ENCODE measurements at places on chromosomes 12 and 14. TPM values are rescaled to one million over a fixed set of nuclear protein-coding genes. Genes with fewer than 3 reads are reported as not detected.

The CLEC1A gene
- not detected for total RNA-seq

The TUBA1A gene
- 7,184 TPM for total RNA-seq

The STAC3 gene
- total RNA-seq: 12.1 TPM

The GPD1 gene
- 0.81 TPM for total RNA-seq

The CABP1 gene
- total RNA-seq: 0.83 TPM

The PLA2G1B gene
- not detected for total RNA-seq

The TMBIM4 gene
- total RNA-seq: 26.6 TPM

The CACNA2D4 gene
- not detected for total RNA-seq

The ARHGAP9 gene
- 52.0 TPM for total RNA-seq

The PLEKHD1 gene
- total RNA-seq: 1.3 TPM

The PXN gene
- 39.5 TPM for total RNA-seq

The AICDA gene
- total RNA-seq: not detected

The OR11H7 gene
- total RNA-seq: not detected

The SOAT2 gene
- not detected for total RNA-seq

The CKB gene
- 2,561 TPM for total RNA-seq

The CFAP251 gene
- total RNA-seq: 2.8 TPM

The RIPK3 gene
- total RNA-seq: not detected

The DTX1 gene
- 4.3 TPM for total RNA-seq

The TAS2R50 gene
- 1.3 TPM for total RNA-seq

The BCL2L2 gene
- 32.6 TPM for total RNA-seq

The FGD6 gene
- total RNA-seq: 42.1 TPM

The LAG3 gene
- total RNA-seq: 7.3 TPM

The AHNAK2 gene
- total RNA-seq: 44.8 TPM

The CCDC175 gene
- total RNA-seq: not detected

The IL26 gene
- total RNA-seq: not detected

The B3GNT4 gene
- 1.8 TPM for total RNA-seq

The TRAF3 gene
- total RNA-seq: 16.7 TPM

The KLHDC1 gene
- 0.98 TPM for total RNA-seq

The CLEC2A gene
- total RNA-seq: not detected

The GUCY2C gene
- total RNA-seq: not detected

The ARL1 gene
- total RNA-seq: 20.0 TPM

The LBHD2 gene
- total RNA-seq: not detected

The ARHGDIB gene
- not detected for total RNA-seq

The TAS2R9 gene
- not detected for total RNA-seq

The RNU4-1 gene
- total RNA-seq: 5,722 TPM

The SERPINA9 gene
- total RNA-seq: not detected

The TDG gene
- total RNA-seq: 56.8 TPM

The KCNA5 gene
- total RNA-seq: not detected

The TNS2 gene
- total RNA-seq: 2.5 TPM

The PTPN21 gene
- total RNA-seq: 63.0 TPM

The GNB3 gene
- 45.7 TPM for total RNA-seq

The NFE2 gene
- not detected for total RNA-seq

The NPFF gene
- not detected for total RNA-seq

The ALDH6A1 gene
- total RNA-seq: 8.6 TPM

The ASIC1 gene
- 451 TPM for total RNA-seq

The TMPRSS12 gene
- not detected for total RNA-seq

The NANOG gene
- 1.3 TPM for total RNA-seq

The GLI1 gene
- 2.3 TPM for total RNA-seq

The NR4A1 gene
- 8.5 TPM for total RNA-seq

The SLC38A4 gene
- 0.98 TPM for total RNA-seq

The RIN3 gene
- total RNA-seq: 0.76 TPM
